ENCODE measurements at places on chromosomes 7 and 10.

- DNase-seq, result no peak
Observed at GRCh38 chr10:132368881-132369635, 27.9 kb upstream of the PWWP2B start.

- no peak for DNase-seq
Observed at GRCh38 chr7:82722946-82723345, 279.4 kb upstream of the CACNA2D1 start.

- DNase-seq, result no peak
Observed at GRCh38 chr7:45646996-45647825, 73.0 kb downstream of the ADCY1 start.

GRCh38 chr7:29987811-29988317, 1.7 kb downstream of the SCRN1 start:
- no peak for DNase-seq

DNA sequence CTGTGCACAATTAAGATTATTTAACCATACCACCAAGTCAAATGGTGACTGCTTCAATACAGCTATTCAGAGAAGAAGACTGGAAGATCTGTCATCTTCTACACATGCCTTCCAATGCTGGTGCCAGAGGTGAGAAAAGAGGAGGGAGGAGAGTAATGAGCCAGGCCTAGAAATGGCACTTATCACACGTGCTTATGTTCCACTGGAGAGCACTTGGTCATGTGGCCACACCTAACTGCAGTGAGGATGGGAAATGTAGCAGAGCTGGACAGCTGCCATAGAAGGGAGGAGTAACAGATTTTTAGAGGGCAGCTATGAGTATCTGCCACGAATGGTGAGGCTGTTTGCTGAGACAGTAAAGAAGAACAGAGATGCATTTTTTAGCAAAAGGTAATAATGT, 77.1 kb downstream of the MPLKIP start:
- no peak for DNase-seq

DNA sequence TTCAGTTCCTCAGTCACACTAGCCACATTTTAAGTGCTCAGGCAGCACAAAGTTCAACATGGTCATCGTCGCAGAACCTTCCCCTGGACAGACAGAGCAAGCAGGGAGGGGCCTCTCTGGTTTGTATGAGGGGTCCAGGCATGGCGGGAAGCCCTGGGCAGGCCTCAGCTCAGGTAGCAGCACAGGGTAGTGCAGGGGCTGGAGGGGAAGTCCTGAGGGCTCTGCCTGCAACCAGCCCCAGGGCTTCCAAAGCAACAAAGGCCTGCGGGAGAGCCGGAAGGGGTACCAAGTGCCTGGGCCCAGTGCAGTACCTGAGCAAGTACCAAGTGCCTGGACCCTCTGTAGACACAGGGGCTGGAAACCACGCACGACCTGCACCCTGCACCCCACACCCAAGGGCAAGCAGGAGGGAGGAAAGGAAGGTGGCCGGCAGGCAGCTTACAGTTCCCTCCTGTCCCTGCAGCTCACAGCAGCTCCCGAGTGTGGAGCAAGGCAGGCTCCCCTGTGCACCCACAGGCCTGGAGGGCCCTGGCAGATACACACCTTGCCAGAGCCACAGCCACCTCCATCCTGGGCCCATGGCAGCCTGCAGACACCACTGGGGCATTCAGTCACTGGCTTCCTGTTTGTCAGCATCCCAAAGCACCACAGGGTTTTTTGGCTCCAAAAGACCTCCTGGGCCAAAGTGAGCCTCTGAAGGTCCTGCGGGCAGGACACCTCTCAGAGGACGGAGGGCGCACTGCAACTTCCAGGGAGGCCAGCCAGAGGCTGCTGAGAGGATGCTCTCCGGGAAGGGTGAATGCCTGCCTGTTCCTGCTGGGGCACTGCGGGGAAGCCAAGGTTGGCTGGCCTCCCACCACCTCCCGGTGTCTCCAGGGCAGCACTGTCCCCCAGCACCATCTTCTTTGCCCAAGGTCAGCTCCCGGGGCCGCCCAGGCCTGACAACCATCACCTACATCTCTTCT, 6.5 kb upstream of the RET start:
- DNase-seq, result no peak

DNA sequence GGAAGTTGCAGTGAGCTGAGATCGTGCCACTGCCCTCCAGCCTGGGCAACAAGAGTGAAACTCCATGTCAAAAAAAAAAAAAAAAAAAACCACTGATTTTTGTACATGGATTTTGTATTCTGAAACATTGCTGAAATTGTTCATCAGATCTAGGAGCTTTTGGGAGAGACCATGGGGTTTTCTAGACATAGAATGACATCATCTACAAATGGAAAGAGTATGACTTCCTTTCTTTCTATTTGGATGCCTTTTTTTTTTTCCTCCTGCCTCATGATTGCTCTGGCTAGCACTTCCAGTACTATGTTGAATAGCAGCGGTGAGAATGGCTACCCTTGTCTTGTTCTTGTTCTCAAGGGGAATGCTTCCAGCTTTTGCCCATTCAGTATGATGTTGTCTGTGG, 89.1 kb downstream of the ANLN start:
- no peak for DNase-seq

DNA sequence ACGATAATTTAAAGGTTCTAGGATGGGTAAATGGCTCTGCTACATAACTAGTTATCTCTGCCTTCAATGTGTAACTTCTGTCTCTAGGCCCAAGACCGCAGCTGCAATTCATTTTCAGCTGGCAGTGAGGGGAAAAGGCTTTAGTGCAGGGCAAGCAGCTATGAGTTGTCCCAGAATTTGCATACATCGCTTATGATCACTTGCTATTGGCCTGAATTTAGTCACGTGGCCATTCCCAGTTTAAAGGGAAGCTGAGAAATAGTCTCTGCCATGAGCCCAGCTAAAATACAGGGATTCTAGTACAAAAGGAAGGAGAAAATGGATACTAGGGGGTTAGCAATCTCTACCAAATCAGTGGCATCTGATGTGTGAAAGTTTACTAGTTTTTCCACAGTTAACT, 145.8 kb upstream of the IMMP2L start:
- no peak for DNase-seq

DNA sequence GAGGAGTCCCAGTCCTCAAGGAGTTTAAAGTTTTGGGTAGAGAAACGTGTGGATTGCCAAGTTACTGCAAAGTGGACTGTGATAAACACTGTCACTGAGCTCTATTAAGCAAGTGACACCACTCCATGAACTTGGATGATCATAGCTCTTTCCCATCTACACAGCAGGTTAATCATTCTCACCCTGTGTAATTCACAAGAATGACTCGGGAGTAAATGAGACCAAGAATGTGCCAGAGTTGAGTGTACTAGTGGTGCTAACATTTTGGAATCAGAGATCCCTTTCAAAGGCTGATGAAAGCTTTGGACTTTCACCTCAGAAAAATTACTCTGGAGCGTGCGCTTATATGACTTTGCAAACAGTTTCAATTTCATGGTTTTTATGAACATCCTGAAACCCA, 80.8 kb downstream of the RBM20 start:
- DNase-seq, result no peak

DNA sequence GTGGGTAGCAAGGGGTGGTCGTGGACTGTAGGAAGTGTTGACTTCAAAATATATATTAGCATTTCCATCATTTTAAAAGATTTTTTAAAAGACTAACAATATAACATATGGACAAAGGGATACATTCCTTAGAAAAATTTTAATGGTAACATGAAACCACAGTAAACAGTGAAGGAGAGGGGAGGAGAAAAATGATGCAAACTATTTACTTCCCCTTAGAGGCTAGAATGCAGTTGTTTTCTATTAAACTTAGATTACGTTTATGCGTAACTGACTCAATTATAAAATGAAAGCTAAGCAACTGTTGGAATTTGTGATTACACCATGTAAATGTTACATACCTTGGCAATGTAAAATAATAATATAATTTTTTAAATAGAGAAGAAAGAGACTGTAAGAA, 41.3 kb downstream of the CALD1 start:
- no peak for DNase-seq

GRCh38 chr10:64036321-64036930, 515.2 kb downstream of the REEP3 start:
- no peak for DNase-seq

- no peak for DNase-seq
Observed at GRCh38 chr10:124245191-124245590, 151.8 kb upstream of the CHST15 start.

DNA sequence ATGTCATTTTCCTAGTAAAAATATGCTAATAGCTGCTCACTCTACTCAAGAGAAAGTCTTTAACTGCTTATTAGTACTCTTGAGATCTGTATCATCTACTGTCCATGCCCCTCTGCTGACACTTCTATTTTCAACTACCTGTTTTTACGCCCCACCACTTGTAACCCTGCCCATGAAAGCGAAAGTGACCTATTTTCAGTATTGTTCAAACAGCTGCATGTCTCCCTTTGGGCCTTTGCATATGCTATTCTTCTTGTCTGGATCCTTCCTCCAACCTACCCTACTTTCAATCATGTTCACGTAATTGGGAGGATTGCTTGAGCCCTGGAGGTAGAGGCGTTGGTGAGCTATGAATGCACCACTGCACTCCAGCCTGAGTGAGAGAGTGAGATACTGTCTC, 1481.3 kb downstream of the GATA3 start:
- no peak for DNase-seq

- no peak for DNase-seq
Observed at GRCh38 chr7:5656233-5656632, 125.2 kb downstream of the RNF216 start.

GRCh38 chr10:47370878-47371277, 13.2 kb downstream of the ZNF488 start:
- peak; percentile 3 for DNase-seq

GRCh38 chr7:21747806-21748205, 197.9 kb downstream of the CDCA7L start:
- DNase-seq, result no peak

GRCh38 chr10:110834629-110835301, 37.0 kb upstream of the PDCD4 start:
- peak; percentile 84 for DNase-seq

- DNase-seq, result no peak
Observed at GRCh38 chr10:67669978-67670377, 26.0 kb downstream of the CTNNA3 start.

- no peak for DNase-seq
Observed at GRCh38 chr7:157465891-157466866, 129.4 kb downstream of the DNAJB6 start.

DNA sequence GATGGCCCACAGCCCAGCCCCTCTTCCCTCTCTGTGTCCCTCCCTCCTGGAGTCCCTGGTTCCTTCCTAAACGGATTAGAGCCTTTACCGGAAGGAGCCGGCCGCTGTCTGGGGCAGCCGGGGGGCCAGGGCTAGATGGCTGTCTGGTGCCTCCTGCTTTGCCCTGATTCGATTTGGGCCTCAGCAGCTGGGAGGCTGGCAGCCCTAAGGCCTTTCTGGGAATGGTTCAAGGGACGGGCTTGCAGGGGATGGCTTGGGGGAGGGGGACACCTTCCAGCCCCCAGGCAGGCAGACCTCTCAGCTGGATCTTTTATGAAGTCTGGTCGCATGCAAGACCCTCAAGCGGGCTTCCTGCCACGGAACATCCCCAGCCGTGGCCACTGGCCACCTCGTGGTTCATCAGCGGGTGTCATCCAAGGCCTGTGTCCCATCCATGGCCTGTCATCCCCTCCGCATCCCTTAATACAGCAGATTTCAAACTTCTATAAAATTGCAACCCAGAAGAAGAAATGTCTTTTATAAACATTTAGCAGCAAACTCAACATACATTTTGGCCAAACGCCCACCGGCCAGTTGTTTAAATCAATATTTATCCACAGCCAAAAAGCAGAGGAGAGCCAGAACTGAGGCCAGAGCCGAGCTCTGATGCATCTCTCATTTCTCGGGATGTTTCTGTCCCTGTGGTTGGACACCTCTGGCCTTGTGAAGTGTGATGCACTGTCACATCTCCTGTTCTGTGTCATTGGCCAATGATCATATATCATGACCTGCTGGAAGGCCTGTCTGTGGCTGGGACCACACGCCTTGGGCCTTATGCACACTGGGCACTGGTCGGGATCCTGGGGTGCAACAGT, 52.0 kb downstream of the GTF2IRD1 start:
- no peak for DNase-seq

DNA sequence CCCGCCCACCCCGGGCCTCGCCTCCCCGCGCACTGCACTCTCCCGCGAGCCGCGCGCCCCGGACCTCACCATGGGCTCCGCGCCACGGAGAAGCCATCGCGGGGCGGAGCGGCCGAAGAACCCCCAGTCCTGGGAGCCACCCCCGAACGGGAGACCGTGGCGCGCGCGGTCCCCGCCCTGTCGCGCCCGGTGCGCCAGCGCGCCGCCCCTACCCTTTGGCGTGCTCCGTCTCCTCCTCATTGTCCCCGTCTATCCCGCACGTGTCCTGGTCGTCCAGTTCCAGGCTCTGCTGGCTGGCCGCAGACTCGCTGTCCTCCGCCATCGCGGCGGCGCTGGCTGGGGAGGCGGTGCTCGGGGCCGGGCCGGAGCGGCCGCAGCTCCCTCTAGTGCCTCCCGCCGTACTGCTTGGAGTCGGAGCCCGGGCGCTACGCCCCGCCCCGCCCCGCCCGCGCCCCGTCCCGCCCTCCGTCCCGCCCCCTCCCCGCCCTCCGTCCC, at the start of gene NMT2:
Gene NMT2 (minus strand): TSS at position 403 of the 495 bp plus-strand sequence. CDS start 81 bp downstream, at position 322.
- peak; percentile 87 for DNase-seq

- no peak for DNase-seq
Observed at GRCh38 chr7:127239814-127240213, 12.9 kb downstream of the GRM8 start.

DNA sequence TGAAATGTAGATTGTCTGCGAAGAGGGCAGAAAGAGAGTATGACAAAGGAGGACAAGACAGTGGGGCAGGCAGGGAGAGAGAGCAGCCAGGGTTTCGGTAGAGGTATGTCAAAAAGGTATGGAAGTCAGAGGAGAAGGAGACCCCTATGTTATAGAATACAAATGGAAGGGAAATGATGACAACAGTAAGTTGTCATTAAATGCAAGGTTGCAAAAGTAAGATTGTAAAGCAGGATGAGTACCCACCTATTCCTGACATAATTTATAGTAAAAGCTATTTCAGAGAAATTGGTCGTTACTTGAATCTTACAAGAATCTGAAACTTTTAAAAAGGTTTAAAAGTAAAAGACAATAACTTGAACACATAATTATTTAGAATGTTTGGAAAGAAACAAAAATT, 126.3 kb downstream of the CFTR start:
- no peak for DNase-seq

DNA sequence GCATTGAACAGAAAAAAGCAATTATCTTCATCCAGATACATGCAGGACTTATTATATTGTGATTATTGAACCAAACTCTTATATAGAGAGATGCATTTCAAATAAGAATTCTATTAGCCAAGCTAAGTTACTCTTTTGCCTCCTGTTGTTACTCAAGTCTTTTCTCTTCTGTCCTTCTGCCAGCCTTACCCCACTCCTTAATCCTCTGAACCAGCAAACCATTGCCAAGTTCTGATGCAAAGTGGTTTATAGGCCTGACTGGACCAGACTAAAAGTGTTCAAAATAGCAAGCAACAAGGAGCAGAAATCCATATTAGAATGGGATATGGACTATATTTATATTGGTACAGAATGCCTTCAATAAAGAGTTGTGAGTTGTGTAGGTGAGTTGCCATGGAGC, 2.2 kb upstream of the SLC26A4 start:
- DNase-seq, result no peak

DNA sequence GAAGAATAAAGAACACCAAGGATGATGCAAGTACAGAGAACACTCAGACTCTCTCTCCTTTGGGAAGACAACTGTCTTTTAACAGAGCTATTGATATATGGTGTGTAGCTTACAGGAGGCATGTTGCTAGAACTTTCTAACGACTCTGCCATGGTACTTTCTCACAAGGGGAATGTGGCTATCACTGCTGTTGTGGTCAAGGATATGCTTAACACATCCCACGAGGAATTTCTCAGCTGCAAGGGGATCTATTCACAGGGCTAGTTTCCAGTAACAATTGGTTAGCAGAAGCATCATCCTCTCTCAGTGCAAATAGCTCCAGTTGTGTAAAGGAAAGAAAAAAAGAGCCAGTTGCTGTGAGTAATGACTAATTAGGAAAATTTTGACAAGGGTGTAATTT, 826.0 kb downstream of the SORCS1 start:
- no peak for DNase-seq

All from uterus (tissue), 4 donors.